ENCODE measurements at places on chromosomes 11 and 22.

DNA sequence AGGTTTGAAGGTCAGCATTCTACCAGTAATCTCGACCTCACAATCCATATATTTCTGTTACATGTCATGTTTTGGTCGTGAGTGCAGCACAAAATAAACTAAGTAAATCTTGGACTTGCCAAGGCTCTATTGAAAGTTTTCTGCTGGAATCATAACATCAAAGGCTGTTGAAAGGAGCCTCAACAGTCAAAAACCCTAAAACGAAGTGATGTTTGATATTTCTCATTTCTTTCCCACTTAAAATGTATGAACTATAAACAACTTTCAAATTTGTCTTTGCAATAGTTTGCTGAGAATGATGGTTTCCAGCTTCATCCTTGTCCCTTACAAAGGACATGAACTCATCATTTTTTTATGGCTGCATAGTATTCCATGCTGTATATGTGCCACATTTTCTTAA lies 1118.5 kb downstream of the LRRC4C start:
- no peak for DNase-seq

GRCh38 chr22:19466848-19467752 lies 11.9 kb downstream of the UFD1 start:
- no peak for DNase-seq

GRCh38 chr11:123301013-123301591 lies 106.1 kb upstream of the CLMP start:
- DNase-seq: no peak

- DNase-seq: no peak
Measured at GRCh38 chr22:31287818-31288495, 4.3 kb downstream of the PIK3IP1 start.

- no peak for DNase-seq
Measured at GRCh38 chr22:46471901-46472721, 65.3 kb downstream of the CELSR1 start.

GRCh38 chr22:38607680-38608079 lies 37.7 kb upstream of the DMC1 start:
- no peak for DNase-seq

- no peak for DNase-seq
Measured at GRCh38 chr11:70627219-70627618, 228.9 kb downstream of the CTTN start.

DNA sequence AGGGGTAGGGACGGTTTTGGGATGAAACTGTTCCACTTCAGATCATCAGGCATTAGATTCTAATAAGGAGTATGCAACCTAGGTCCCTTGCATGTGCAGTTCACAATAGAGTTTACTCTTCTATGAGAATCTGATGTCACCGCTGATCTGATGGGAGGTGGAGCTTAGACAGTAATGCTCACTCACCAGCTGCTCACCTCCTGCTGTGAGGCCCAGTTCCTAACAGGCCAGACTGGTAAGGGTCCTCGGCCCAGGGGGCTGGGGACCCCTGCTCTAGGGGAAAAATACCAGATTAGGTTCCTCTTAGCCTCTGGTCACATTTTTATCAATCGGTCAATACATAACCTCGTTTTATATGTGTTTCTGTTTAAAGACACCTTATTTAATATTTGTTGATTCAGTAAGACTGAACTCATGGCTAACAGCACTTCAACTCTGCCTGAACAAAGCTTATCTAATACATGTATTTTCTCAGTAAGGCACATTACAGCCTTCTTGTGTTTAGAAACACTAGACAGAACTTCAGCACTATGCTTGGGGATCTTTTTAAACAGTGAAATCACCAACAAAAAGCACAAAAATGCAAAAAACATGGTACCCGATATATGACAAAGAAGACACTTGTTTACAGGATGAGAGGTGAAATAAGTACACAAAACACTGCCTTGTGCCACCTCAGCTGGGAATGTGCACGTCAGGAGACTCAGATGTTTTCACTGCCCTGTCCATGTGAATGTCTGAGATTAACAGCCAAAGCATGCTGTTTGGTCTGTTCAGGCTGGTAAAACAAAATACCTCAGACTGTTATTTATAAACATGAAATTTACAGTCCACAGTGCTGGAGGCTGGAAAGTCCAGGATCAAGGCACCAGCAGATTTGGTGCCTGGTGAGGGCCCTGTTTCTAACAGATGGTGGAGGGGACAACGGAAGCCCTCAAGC lies 107.5 kb downstream of the USP35 start:
- DNase-seq: no peak

- no peak for DNase-seq
Measured at GRCh38 chr11:44286911-44287310, 23.0 kb downstream of the ALX4 start.

GRCh38 chr22:40593460-40594273 lies 42.9 kb downstream of the MRTFA start:
- DNase-seq: no peak

DNA sequence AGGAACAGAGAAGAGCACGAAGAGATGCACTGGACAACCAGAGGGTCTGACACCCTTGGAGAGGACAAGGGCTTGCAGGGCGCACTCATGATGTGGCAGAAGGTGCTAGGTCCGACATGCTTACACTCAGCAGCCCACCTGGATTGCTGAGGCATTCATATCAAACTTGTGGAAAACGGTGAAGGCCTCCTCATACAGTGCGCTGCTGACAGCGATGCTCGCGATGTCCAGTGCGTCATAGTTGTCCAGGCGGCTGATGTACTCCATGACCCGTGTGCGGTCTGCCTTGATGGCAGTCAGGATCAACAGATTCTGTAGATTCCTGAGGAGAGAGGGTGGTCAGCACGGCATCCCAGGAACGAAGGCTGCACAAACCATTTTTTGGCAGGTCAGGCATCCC lies 31.7 kb upstream of the SLC25A1 start:
- DNase-seq: no peak

GRCh38 chr22:38164551-38164918 lies 17.1 kb downstream of the PLA2G6 start:
- DNase-seq: no peak

DNA sequence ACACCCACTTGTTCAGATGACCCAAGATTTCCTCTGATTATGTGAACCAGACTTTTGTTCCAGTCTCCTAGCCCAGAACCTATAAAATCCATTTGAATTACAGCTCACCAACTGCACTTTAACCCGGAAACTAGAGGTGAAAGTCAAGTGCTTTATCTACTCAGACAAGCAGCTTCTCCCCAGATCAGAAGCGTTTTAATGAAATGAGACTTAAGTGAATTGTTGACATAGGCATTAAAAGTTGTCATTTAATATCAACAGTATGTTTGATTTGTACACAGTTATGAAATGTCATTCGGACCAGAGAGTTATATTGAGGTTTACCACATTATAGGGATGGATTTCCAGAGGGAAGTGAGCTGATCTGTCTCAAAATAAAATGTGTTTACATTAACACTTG lies 52.0 kb downstream of the CADM1 start:
- DNase-seq: no peak

DNA sequence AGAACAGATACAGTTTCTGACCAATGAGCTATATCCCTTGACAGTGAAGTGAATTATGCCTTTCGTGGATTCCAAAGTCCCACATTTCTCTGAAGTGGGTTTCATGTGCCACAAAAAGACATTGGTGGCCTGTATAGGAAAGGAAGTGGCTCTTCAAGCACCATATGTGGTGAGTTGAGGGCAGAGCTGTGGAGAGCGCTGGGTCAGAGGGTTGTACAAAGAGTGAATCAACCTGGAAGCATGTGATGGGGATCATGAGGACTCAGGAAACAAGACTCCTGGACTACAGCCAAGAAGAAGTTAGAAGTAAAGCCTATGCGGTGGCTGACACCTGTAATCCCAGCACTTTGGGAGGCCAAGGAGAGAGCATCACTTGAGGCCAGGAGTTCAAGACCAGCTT lies 579 bp upstream of the SLC5A4 start:
- no peak for DNase-seq

DNA sequence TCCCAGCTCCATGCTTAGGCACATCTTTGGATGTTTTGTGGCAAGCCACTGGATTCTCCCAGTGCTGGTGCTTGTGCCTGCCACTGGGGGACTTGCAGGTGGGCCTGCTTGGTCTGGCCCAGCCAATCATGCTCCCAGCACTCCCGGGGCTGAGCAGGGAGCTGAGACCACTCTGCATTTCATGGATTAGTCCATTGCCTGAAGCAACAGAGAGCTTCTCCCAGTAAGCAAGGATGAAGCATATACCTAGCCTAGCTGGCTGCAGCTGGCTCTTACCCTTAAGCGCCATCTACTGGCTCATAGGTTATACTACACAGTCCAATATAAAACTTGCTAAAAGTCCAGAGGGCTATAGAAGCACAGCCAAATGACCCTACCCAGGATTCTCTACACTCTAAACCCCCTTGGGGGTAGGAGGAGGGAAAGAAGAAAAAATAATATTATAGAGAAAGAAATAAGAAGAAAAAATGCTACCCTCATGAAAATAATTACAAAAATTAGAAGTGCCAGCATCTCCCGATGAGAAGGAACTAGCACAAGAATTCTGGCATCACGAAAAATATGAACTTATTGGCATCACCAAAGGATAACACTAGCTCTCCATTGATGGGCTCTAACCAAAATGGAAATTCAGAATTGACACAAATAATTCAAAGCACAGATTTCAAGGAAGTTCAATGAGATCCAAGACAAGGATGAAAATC lies 275.3 kb downstream of the C11orf87 start:
- DNase-seq: peak; percentile 69

- no peak for DNase-seq
Measured at GRCh38 chr22:21026783-21027692, 5.3 kb downstream of the SLC7A4 start.

DNA sequence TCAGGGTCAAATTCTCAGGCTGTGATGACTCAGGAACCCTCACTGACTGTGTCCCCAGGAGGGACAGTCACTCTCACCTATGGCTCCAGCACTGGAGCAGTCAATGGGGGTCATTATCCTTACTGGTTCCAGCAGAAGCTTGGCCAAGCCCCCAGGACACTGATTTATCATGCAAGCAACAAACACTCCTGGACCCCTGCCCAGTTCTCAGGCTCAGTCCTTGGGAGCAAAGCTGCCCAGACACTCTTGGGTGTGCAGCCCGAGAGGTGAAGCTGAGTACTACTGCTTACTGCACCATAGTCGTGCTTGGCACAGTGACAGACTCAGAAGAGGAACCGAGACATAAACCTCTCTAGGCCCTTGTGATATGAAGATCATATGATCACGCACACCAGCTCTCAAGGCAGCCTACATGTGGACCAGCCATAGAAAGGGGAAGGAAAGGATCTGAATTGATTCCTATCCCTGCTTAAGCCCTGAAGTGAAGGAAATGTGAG lies 58.2 kb downstream of the ZNF280B start:
- DNase-seq: no peak

DNA sequence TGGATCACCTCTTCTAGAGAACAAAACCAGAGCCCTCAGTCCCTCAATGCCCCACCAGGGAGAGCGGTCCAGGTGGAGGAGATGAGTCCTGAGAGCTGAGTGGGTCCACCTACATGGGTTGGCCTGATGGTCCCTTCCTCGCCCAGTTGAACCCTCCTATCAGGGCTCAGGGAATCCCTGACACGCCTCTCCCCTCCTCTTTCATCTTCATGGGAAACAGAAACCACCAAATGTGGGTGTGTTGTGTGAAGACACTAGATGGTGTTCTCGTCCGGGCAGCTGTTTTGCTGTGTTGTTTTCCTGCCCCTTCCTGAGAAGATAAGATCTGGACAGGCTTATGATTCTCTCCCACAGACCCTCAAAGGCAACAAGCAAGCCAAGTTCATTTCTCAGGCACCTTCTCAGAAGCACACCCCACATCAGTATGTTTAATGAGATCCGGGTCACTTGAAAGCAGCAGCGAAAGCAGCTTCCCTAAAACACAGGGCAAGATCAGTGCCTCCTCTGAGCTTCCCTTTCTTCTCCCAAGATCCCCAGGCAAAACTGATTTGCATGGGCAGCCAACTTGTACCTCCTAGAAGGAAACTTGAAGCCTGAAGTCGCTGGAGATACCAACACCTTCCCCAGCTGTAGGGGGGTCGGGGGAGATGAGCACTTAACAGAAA lies 35.3 kb upstream of the POU2AF1 start:
- DNase-seq: no peak

DNA sequence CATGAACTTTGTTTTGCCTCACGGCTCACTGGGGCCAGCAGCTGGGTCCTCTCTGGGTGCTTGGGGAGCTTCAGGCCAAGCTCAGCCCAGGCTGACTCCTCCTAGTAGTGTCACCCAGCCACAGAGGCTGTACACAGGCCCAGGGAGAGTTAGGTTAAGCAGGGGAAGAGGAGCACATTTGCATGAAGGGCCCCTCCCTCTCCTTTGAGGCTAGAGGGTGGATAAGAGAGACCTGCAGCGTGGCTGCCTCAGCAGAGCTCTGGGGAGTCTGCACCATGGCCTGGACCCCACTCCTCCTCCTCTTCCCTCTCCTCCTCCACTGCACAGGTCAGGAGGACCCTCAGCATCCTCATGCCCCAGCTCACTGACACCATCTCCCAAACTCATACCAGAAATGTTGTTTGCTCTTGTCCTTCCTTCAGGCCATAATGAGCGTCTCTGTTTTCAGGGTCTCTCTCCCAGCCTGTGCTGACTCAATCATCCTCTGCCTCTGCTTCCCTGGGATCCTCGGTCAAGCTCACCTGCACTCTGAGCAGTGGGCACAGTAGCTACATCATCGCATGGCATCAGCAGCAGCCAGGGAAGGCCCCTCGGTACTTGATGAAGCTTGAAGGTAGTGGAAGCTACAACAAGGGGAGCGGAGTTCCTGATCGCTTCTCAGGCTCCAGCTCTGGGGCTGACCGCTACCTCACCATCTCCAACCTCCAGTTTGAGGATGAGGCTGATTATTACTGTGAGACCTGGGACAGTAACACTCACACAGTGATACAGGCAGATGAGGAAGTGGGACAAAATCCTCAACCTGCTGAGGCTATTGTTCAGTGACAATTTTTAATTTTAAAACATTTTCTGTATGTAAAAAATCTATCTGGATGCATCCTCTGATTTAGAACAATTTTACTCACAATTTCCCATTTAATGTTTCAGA lies 82.4 kb upstream of the VPREB1 start:
- DNase-seq: no peak
